ENCODE measurements at places on chromosomes 4 and X.

GRCh38 chr4:189304167-189304566 lies 636.5 kb upstream of the FRG1 start:
- no peak for DNase-seq

GRCh38 chr4:152663203-152664066 lies 16.4 kb downstream of the TMEM154 start:
- peak; percentile 63 for DNase-seq

DNA sequence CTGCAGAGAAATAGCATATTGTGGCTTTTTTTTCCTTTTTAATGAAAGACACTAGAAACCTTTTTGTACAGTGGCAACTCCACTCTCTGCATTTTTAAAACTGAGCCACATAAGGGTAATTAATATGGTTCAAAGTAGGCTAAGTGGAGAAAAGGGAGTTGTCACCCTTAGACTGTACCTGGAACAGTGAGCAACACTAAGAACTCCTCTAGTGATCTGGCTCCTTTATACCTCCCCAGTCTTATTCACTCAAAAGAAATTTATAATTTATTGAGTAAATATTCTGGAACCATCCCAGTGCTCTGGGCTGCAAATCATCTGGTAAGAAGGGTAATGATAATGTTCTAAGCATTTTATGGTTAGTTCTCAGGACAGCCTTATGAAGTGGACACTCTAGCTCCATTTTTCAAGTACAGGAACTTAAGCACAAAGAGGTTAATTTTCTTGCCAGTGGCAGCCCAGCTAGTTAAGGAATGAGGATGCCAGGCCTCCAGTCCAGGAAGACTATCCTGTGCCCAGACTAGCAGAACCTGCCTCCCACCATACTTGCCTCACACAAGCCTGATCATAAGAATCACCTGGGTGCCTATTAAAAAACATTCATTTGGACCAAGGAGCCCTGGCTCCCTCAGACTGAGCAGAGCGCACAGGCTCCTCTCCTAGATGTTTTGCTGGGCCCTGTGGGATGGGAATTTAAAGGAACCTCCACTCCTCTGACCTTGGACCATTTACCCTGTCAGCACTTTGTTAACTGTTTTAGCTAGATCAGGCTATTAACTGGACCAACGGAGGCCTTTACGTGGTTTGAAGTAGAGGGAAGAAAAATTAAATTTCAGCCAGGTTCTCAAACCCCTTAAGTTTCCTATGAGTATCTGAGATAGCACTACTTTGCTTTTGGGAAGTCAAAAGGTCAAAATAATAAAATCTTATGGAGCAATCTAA lies 102.6 kb downstream of the PDE5A start:
- no peak for DNase-seq

- no peak for DNase-seq
Measured at GRCh38 chrX:150944233-150944632, 38.9 kb upstream of the HMGB3 start.

DNA sequence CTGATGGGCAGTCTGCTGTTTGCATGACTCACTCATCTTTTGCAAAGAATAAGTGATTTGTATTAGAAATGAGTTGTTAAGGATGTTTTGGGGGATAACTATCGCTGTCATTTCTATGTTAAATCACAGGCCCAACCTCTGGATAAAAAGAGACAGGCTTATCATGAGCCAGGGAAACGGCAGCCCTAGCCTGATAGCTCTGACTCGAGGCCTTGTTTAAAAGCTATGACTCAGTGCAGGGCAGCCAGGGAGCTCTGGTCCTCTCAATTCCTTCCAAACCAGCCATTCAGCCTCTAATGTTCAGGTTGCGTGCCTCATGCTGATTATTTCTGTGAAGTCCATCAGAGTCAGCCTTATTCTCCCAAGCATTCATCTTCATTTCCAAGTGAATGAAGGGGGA lies 305.9 kb upstream of the HAND2 start:
- no peak for DNase-seq

DNA sequence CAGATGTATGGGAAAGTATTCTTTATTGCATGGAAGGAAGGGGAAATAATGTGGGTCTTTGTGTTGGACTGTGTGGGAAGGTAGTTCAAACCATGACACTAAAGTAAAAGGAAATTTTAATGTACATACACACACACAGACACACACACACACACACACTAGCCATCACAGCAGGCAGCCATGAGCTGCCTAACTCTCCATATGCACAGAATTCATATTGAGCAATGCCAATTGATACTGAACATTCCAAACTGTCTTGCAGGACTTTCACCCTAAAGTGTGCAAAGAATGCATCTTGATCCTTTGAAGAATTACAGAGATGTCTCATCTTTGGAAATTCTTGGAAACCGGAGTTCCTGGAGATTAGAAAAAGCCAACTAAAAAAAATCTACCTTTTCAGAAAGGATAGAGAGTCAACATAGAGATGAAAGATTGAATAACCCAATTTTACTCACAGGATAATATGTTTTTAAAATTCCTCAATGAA lies 120.6 kb upstream of the MBNL3 start:
- DNase-seq: no peak

GRCh38 chr4:77703666-77704065 lies 98.0 kb downstream of the CXCL13 start:
- no peak for DNase-seq

DNA sequence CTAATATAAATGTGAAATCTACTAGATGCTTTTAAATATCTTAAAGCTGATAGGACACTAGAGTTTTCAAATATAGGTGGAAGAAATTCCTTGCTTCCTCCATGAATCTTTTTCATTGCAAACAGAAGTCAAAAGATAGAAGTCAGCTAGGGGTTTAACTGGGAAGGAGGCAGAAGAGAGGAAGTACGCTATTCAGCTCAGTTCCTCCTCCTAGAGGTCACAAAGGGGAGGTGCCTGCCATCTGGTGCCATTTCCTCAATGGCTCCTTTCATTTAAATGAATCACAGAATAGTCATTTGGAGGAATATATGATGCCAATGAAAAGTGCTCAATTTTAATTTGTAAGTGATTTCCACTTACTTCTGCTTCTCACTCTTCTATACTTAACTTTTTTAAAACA lies 8.5 kb downstream of the COL25A1 start:
- DNase-seq: peak; percentile 49

DNA sequence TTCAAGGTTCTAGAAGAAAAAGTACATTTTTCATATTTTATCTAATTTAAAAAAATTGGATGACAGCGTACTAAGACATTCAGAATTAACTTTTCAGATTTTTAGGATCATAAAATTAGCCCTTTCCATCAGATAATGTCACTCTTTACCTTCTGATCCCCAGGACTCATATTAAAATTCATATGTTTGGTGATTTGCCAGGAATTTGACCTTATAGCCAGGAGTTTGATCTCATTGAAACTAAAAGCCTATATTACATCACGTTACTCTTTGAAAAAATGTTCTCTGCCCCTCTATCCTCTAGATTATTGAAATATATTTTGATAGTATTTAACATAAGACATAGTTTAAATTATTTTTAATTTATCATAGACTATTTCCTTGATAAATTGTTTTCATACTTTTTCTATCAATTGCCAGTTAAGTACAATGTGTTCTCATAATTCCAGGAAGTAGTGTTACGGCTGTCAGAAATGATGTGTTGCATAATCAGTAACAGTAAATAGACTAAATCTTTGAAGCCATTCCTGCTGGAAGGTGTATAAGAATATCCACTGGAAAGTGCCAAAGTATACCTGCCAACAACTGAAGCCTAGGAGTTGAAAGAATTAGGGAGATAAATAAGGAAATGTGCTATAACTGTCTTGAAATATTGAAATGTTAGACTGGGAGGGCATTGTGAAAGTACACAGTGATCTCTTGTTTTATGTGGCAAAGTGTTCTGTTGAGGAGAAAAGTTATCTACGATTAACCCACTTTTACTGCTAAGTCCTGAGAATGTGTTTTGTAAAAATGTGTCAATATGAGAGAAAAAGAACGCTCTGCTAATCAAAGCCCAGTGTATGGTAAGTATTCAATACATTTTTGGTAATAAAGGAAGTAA lies 32.9 kb upstream of the PDGFC start:
- no peak for DNase-seq

GRCh38 chr4:131509521-131509920 lies 1639.6 kb upstream of the PCDH10 start:
- no peak for DNase-seq

- no peak for DNase-seq
Measured at GRCh38 chr4:151653548-151653918, 107.3 kb downstream of the GATB start.

GRCh38 chrX:13102636-13103035 lies 58.2 kb upstream of the FAM9C start:
- DNase-seq: no peak

- no peak for DNase-seq
Measured at GRCh38 chr4:8419222-8420041, 21.1 kb downstream of the ACOX3 start.

- no peak for DNase-seq
Measured at GRCh38 chr4:42710329-42710728, 53.4 kb upstream of the ATP8A1 start.

- DNase-seq: peak; percentile 14
Measured at GRCh38 chr4:144906181-144906925, 191.6 kb downstream of the ANAPC10 start.

DNA sequence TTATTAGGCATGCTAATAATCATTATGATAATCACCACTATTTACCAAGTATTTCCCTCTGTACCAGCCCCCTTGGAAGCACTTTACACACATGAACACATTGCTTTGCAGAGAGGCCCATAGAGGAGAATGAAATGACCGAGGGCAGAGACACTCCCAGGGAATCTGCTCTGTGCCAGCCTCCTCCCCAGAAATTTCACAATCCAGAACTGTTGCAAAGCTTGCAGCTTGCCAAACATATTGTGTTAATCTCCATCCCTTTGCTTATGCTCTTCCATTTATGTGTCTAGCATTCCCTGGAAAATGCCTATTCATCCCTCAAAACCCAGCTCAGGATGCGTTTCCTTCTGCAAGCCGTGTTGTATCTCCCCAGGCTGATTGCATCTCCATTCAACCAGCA lies 37.8 kb downstream of the CYTL1 start:
- DNase-seq: no peak

GRCh38 chrX:1870421-1870820 lies 255.6 kb downstream of the ASMT start:
- no peak for DNase-seq

DNA sequence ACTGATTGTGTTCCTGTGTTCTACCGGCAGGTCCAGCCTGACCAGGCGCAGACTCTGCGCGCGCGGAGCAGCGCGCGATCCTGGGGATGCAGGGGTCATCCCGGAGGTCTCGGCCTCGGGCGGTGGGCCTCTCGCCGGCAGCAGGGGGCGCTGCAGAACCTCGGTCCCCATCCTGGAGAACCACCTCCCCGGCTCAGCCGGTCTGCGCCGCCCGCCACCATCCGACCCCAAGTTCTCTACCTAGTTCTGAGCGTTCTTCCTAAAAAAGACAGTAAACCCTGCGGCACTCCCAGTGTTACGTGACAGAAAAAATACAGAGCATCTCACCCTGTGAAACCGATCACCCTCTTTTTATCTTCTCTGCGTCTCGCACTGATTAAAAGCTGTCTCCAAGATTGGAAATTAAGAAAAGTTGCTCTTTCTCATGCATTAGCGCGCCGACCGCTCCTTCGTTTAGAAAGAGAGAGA lies 1.6 kb downstream of the TRPC3 start:
- peak; percentile 11 for DNase-seq

DNA sequence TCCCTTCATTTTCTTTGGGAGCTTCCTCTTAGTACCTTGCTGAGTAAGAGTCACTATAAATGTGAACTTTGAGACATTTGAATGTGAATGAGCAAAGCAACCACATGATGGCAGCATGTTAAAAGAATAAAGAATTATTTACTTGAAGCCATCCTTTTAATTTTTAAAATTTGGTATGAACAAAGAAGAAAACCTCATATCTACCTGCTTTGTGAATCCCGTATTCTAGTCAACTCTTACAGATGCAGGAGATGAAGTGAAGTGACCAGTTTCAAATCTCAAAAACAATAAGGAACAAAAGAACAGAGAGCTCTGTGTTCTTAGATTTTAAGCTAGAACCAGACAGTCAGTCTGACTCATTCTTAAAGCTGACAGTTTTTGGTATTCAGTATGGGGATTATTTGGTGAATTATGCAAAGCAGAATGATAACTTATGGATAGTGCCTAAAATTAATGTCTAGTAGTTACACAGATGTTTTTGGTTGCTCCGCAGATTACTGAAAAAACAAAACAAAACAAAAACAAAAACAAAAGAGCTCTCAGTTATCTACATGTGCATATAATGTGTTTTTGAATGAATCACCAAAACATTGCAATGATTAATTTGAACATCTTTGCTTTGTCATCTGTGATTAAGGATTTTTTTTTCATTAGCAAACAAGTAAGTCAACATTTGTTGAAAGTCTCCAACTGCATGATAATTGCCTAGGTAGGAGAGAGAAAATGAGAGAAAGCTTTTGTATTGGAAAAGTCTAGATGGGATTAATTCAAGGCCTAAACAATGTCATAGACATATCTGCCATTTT lies 48.2 kb upstream of the H2AZ1 start:
- DNase-seq: no peak

DNA sequence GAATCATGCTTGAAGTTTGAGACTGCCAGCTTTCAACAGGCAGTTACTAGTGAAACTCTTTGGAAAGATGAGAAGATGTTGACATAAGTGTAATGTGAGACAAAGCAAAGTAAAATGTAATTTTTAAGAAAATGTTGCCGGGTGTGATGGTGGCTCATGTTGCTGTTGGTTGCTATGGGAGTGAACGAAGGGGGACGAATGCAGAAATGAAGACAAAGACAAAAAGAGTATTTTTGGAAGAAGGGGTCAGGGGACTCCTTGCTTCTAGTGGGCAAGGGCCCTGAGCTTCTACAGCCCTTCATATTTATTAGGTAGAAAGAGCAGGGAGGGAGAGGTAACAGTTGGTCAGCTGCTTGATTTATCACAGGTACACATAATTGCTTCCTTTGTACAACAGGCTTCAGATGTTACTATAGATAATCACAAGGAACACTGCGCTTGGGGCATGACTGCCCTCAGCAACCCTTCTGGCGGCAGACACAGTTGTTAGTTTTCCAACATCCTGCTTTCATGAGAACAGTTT lies 11.9 kb upstream of the UGDH start:
- DNase-seq: no peak

- no peak for DNase-seq
Measured at GRCh38 chrX:68938244-68939004, 109.6 kb downstream of the EFNB1 start.

GRCh38 chrX:85903692-85904471 lies 143.5 kb downstream of the CHM start:
- no peak for DNase-seq

Measured in HL-60 (cell line).